ENCODE measurements at places on chromosomes 13 and 19.

DNA sequence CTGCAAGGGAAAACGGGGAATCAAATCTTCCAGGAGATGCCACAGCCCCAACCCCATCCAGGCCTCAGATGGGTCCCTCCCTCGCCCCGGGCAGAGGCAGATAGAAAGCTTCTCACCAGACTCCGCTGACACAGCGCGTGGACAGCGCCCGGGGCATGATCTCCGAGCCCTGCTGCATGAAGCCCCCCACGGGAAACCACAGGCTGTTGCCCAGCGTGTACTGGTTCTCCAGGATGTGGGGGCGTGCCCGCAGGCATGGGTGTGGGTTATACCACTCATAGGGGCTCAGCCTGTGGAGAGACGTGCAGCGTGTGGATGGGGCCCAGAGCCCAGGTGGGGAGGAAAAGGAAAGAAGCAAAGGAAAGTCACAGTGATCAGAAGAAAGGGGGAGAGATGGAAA, 27.2 kb upstream of the ATP1A3 start:
- no peak for DNase-seq

GRCh38 chr13:37869756-37870488, at the start of gene TRPC4:
TSS of gene TRPC4 (minus strand) at chr13:37869772. CDS start at chr13:37783333, 86,439 bp downstream.
- DNase-seq: peak; percentile 41

DNA sequence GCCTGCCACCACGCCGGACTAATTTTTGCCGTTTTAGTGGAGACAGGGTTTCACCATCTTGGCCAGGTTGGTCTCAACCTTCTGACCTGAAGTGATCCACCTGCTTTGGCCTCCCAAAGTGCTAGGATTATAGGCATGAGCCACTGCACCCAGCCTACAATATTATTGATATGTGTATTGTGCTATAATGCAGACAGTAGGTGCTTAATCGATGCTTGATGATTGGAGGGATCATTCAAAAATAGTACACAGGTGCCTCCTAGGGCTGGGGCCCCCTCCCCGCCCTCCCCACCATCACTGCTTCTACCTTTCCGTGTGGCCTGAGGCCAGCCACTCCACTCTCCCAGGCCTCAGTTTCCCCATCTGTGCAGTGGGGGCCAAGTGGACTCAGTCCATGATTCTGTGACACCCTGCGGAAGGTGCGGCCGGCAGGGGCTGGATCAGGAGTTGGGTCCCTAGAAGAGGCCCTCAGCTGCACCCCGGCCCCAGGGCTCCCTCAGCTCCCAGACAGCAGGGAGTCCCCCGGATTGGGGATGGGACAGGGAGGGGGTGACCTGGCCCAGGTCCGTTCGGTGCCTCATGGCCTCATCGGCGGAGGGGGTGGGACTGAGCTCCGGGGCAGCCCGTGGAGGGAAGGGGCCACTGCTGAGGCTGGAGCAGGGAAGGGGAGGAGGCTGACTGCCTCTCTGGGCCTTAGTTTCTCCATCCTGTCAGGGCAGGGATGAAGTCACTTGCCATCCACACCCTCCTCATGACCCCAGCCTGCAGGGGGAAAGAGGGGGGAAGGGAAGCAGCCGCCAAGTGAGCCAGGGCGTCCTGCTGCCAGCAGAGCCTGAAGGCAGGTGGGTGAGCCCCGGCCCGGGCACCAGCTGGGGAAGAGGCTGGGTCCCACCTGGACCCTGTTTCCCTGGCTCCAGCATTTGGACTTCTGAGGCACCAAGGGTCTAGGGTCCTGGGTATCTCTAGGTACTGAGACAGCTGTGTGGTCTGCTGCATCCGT, 1.2 kb downstream of the ADAMTSL5 start:
- DNase-seq: no peak

DNA sequence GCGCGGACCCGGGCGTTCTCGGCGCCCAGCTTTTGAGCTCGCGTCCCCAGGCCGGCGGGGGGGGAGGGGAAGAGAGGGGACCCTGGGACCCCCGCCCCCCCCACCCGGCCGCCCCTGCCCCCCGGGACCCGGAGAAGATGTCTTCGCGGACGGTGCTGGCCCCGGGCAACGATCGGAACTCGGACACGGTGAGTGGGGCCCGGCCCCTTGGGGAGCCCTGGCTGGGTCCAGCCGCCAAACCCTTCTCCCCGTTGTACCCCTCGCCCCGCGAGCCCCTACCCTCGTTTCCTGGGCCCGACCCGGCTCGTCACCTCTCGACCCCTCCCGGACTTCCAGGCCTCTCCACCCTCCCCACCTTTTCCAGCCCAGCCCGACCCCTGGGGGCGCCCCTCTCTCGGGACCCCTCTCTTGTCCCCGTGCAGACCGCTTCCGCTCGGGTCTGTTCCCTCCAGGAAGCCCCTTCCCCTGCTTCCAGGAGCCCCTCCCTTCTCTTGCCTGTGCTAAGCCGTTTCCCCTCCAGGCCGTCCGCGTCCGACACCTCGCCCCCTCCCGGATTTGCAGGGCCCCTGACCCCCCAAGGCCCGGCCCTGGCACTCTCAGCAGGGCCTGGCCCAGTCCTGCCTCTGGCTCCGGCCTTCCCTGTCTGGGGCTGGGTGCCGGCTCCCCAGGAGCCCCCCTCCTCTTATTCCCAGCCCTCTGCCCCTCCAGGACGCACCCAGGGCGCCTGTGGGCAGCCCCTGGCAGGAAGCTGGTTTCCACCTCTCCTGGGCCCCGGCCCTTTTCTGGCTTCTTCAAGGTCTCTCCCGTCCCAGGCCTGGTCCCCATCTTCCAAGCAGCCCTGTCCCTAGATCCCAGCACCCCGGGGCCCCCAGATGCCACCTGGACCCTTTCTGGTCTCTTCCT, 632 bp downstream of the MARK4 start:
- peak; percentile 74 for DNase-seq

- no peak for DNase-seq
These were observed 44.3 kb downstream of the ZNF146 start for GRCh38 chr19:36259211-36259610.

- DNase-seq: no peak
These were observed 156.2 kb downstream of the FLT1 start for GRCh38 chr13:28338742-28339141.

- peak; percentile 82 for DNase-seq
These were observed 20.7 kb downstream of the CEBPG start for GRCh38 chr19:33394006-33394722.

- no peak for DNase-seq
These were observed 47.1 kb downstream of the LNX2 start for GRCh38 chr13:27573265-27573664.

DNA sequence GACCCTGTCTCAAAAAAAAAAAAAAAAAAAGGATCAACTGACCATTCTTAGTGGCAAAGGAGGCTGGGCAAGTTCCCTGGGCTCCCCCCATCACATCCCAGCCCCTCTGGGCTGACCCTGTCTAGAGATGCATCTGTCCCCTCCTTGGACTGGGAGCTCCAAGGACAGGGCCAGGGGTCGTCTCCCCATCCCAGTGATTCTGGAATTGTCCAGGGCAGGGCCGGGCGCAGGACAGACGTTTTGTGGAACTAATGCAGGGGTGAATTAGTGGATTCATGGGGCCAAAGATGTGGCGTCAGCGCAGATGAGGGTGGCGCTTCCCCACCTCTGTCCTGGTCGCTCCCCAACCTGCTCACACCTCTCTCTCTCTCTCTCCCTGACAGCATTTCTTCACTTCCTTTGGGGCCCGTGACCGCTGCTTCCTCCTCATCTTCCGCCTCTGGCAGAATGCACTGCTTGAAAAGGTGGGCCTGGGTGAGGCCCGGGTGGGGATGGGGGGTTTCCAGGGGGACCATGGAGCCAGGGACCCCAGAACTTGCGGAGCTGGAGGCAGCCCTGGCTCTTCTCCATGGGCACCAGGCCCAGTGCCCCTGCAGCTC, 11.1 kb downstream of the GRAMD1A start:
- DNase-seq: peak; percentile 54

GRCh38 chr13:75299246-75299645, 182.7 kb downstream of the TBC1D4 start:
- no peak for DNase-seq

DNA sequence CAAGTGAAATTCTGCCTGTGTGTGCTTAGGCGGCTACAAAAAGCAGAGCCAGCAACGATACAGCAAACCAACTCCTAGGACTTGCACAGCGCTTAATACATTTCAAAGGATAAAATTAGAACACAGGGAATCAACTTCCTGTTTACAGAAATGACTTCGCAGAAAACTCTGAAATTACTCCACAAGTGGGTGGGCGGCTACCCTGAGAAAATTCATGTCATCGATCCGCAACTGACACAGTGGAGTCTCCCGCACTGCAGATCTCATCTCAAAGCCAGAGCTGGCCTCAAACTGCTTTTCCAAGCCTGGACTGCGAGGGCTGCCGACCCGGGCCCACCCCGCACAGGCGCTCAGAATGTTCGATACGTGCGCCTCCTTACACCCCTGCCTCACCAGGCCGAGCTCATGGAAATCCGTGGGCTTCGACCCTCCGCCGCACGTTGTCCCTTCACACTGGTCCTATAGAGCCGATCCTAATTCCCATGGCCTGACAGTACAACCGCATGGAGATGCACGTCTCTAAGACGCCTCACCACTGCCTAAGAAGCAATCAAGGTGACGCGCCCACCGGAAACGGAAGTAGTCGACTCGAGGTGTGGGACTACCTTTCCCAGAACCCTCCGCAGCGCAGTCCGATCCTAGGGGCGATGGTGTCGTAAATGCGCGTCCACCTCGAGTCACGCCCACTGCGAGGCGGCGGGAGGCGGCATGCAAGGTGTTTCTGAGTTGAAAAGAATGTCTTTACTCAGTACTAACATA, at the start of gene ZNF229:
TSS of gene ZNF229 (minus strand) at position 557 of the 759 bp plus-strand sequence. CDS start 5,625 bp downstream, outside the sequence.
- peak; percentile 94 for DNase-seq

GRCh38 chr13:29453617-29454011, 141.9 kb downstream of the SLC7A1 start:
- DNase-seq: no peak

- no peak for DNase-seq
These were observed 2.5 kb downstream of the ZC3H4 start for GRCh38 chr19:47111006-47111621.

GRCh38 chr19:50252111-50252886, 48.9 kb downstream of the MYH14 start:
- DNase-seq: no peak

DNA sequence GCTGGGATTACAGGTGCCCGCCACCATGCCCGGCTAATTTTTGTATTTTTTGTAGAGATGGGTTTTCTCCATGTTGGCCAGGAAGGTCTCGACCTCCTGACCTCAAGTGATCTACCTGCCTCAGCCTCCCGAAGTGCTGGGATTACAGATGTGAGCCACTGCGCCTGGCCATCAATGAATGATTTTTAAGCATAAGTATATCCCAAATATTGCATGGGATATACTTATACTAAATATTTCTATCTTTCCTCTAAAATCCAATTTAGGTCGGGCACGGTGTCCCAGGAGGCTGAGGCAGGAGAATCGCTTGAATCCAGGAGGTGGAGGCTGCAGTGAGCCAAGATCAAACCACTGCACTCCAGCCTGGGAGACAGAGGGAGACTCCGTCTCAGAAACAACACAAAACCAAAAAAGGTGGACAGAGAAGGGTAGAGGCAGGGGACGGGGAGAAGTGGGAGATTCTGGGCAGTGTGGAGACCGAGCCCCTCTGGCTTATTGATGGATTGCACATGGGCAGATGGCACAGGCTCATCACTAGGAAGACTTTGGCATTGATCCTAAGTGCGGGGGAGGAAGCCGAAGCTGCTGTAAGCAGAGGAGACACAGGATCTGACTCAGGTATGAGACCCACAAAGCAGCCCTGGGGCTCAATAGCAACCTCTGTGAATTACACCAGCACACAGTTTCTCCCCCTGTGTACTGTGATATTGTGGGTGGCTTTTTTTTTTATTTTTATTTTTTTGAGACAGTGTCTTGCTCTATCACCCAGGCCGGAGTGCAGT, 13.5 kb downstream of the ARRDC5 start:
- no peak for DNase-seq

GRCh38 chr13:76638882-76639281, 247.3 kb downstream of the KCTD12 start:
- no peak for DNase-seq

DNA sequence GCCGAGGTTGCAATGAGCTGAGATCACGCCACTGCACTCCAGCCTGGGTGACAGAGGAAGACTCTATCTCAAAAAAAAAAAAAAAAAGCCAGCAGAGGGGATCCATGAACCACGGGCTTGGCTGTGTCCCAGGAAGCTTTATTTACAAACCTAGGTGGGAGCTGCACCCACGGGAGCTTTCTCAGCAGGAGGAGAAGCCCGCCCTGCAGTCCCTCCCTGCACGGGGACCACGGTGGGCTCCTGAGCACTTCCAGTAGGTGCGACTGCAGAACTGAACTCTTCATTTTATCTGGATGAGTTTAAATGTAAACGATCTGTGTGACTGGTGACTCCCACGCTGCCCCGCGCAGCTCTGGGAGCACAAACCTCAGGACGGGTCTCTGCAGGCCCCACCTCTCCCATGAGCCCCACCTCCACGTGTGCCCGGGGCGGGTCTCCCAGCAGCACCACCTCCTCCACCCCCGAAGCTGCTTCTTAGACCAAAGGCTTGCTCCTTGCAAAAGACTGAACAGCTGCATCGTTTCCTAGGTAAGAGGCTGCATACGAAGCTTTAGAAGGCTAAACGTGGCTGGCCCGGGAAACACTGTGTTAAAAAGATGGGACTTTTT, 66.4 kb downstream of the SPACA7 start:
- no peak for DNase-seq

- no peak for DNase-seq
These were observed 19.3 kb upstream of the TCF3 start for GRCh38 chr19:1671716-1672037.

DNA sequence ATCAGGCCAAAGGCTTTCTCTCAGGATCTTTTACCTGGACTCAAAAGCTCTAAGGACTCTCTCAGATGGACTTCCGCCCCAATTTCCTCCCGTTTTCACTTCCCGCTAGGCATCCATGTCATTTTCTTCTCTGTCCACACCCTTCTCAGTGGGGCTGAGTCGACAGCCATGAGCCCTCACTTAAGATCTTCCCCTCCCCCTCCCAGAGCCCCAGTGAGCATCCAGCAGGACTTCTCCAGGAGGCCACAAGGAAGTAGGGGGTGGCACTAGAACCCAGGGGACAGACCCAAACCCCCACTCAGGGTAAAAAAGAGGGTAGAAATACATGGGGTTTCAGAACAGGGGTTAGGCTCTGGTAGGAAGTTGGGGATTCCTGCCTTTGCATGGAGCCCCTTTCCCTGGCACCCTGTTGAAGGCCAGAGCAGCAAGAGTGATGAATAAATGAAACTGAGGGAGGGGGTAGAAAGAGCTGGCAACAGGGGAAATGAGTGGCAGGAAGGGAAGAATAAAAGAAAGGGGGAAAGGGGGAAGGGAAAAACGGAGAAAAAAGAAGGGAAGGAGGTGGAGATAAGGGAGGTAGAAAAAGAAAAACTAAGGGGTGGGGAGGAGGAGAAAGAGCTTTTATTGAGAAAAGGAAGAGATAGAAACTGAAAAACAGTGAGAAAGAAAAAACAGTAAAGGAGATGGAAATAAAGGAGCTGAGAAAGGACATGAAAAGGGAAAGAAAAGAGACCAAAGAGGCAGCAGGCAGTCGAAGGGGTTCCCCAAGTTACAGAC, 42.3 kb downstream of the DEDD2 start:
- no peak for DNase-seq

DNA sequence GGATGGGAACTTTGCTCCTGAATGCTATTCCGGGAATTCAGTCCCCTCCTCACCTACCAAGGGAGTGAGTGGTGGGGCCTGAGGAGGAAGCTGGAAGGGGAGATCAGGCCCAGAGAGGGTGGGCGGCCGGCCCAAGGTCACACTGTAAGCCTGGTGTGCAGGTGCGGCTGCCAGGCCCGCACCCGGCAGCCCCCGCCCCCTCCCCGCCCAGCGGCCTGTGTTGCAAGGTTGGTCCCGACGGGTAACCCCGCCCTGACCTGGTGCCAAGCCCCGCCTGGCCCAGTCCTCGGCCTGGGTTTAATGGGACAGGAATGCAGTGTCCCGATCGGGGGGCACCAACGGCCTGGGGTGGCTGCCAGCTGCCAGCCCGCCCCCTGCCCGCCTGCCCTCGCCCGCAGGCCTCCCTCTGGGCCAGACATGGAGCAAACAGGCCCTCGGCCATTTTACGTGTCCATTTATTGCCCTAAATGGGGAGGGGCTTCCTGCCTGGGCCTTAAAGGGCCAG, 5.5 kb downstream of the ZBTB7A start:
- peak; percentile 93 for DNase-seq

All from right cardiac atrium (tissue), 5 donors.